Hypothalamus (tissue), 51 donors: ENCODE measurements at places on chromosomes 7 and 10.

DNA sequence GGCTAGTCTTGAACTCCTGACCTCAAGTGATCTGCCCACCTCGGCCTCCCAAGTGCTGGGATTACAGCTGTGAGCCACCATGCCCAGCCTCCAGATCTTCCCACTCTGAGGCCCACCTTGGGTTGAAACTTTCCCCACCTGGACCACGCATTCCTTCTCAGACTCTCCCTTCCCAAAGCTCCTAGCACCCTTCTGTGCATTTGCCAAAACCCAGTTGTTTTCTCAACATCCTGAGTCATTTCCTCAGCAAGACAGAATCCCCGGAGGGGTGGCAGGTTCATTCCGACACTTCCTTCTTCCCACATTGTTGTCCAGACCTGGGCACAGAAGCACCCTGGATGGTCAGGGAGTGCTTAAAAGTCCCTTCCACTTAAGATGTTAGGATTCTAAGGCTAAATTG, 28.9 kb downstream of the BAG3 start:
- DNase-seq = no peak

DNA sequence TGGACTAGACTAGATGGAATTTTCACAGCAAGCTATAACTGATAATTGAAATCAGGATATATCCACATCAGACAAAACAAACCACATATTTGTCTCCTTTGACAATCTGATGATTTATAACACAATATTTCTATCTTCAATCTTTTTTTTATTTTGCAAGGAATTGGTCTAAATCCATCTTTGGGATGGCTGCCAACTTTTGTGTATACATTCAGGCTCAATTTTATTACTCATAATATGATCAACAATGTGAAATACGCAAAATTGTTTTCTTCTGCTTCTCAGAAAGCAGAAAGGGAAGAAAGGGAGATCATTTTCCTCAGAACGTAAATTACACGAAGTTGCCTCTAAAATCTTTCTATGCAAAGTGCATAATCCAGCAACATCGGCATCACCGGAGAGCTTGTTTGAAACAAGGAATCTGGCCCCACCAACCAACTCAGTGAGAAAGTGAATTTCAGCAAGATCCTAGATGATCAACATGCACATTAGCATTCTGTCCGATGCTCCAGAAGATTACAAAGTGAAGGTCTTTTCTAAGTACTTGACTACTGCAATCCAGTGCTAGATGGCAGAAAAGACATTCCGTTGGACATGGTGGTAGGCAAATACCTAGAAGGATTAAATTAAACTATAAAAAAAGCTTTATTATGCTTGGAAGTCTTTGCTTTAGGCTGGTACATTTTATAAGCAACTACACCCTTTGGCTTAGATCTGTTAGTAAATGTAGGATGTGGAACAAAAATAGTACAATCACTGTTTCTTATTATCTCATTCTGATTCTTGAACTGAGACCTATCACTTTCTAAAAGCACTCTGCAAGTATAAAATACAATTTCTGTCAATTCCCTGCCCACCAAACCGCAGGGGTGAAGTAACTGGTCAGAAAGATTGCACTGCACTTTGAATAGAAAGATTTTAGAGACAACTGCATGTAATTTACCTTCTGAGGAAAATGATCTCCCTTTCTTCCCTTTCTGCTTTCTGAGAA, 126.4 kb upstream of the RSU1 start:
- DNase-seq = no peak

DNA sequence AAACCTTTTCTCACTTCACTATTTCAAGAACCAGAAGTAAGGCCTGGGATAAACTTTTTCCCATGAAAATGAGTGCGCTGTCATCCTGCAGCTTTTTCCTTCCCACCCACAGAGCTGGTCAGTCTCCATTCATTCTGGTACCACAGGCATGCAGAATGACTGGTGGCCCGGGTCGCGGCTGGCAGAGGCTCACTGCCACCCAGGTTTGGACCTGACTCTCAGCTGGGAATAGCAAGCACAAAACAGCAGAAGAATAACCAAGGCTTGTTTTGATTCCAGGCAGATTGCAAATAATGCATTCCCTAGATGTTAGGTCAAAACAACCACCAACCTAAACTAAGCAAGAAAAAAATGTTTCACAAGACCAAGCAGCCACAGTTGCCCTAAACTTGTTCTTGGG, 190.5 kb upstream of the NRP1 start:
- DNase-seq = no peak

DNA sequence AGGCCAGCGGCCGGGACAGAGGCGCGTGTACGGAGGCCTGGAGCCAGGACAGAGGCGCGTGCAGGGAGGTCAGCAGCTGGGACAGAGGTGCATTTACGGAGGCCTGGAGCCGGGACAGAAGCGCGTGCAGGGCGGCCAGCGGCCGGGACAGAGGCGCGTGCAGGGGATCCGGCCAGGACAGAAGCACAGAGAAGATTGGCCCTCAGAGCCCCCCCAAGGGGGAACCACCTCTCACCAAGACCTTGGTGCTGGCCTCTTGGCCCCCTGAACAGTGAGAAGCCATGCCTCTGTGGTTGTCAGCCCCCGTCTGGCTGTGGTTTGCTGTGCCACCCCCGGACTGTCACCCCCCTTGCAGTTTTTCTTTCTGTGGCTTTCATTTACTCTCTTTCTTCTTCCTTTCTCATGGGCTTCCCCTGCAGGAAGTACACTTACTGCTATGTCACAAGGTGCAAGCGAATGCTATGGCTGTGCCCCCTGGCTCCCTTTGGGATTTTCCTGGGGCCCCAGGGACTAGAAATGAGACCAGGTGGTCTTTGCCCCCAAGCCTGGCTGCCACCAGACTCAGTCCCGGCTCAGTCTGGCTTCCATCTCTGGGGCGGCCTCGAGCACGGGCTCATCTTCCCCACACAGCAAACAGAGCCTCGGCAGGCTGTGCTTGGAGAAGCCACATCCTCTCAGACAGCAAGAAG, 41.1 kb downstream of the INSIG1 start:
- no peak for DNase-seq

GRCh38 chr10:49377256-49377655, 18.6 kb downstream of the DRGX start:
- DNase-seq = no peak

DNA sequence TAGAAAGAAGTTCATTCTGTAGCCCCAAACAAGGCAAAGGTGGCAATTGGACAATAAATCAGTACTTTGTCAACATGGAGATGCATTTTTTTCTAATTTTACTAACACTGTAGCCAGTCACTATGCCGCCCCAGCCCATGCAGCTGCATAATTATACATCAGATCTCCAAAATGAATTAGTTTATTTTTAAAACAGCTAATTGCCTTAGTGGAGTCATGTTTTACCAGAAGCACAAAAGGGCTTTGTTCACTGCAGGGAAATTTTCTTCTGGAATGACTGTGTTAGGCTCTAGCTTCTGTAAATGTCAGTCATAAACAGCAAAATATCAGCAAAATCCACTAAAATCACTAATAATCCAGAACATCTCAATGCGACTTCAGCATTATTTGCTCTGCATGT, 20.1 kb upstream of the HDAC9 start:
- no peak for DNase-seq

DNA sequence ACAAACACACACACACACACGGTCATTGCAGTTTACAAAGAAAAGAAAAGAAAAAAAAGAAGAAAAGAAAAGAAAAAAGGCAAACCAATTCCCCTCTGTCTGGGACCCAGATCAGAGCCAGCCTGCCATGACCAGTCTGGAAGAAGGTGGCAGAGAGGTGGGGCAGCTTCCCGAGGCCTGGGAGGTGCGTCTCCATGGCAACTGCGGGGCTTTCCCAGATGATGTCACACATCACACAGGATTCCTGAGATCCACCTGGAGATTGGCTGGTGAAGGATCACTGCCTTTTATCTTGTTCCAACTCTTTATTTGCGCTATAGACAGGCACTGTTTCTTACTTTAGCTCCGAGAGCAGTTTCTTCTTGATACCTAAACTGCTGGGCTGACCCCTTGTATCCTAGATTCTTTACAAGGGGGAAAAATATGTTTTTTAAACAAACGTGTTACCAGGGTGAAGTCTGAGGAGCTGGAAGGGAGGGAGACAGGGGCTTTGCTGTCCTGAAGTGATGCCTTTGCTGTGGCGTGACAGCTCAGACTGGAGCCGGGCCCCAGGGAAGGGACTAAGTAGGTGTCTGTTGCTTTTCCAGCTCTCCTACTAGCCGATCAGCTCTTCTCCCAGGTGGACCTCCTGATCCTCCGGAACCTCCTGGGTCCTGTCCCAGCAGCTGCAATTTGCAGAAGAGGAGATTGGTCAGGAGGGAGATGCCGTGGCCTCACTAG, 298.5 kb downstream of the KLF6 start:
- DNase-seq = no peak

- no peak for DNase-seq
These were observed 298.4 kb downstream of the INHBA start for GRCh38 chr7:41404375-41405074.

DNA sequence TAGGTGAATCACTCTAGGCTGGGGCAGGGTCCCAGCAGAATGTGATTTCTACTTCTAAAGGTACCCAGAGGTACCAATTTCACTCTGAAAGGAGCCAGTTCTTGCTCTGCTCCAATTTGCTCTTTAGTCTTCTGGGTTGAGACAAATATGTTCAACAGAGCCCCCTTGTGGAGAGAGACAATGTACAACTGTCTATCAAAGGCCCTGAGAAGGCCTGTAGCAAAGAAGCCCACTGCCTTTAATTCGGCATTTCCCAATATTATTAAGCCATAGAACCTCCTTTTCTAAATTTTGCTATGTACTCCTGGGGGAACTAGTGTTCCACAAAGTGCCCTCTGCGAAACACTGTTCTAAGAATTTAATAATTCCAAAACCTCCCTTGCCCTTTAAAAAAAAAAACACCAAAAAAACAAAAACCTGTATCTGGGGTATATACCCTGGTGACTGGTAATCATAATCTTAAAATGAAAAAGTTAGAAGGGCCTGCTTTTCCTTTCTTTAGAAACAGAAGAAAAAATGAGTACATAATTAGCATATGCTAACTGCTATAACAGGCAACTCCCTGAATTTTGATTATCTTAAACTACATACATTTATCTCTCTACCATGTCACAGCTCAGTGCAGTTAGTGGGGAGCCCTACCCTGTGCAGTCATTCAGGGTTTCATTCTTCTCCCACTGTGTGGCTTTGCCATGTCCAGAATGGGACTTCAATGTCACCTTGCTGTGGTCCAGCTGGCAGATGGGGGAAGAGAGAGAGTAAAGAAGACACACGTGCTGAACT, 160.9 kb upstream of the BMPER start:
- DNase-seq = no peak
